OCI-M1 (cell line): ENCODE measurements at places on chromosomes 11 and 22.

- no peak for DNase-seq
These were observed 1.3 kb downstream of the ALG9 start for GRCh38 chr11:111870113-111870512.

DNA sequence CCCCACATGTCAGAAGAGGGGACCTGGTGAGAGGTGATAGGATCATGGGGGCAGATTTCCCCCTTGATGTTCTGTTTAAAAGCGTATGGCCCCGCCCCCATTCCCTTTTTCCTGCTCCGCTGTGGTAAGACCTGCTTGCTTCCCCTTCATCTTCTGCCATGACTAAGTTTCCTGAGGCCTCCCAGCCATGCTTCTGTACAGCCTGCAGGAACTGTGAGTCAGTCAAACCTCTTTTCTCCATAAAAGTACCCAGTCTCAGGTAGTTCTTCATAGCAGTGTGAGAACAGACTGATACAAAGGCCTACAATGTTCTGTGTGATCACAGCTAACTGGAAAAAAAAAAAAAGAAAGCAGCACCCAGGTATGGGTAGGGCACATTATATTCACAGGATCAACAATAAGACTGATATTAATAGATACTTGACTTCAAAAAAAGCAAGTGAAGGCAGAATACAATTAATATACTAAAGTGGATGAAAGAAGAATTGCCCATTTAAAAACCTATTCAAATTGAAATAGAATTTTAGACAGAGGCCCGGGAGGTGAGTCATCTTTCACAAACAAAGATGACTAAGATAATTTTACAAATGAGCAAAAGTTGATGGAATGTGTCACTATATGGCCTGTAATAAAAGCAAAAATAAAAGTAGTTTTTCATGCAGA lies 1.7 kb upstream of the OR52K1 start:
- DNase-seq: no peak

DNA sequence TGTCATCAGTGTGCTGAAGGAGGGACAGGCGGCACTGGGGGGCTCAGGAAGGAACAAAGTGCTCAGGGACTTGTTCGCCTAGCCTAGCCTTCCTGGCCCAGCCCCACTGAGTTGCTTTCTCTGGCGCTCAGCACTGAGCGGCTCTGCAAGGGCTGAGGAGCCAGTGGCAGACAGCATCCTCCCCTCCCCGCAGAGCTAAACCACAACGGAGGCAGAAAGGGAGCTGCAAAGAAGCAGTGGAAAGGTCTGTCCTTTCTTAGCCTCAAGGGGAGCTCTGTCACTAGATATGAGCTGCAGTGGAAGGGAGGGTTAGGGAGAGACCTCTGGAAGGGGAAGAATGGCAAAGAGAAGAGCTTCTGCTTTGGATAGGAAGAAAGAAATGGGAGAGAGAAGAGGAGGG lies 89.7 kb upstream of the PHOX2A start:
- DNase-seq: peak; percentile 100

DNA sequence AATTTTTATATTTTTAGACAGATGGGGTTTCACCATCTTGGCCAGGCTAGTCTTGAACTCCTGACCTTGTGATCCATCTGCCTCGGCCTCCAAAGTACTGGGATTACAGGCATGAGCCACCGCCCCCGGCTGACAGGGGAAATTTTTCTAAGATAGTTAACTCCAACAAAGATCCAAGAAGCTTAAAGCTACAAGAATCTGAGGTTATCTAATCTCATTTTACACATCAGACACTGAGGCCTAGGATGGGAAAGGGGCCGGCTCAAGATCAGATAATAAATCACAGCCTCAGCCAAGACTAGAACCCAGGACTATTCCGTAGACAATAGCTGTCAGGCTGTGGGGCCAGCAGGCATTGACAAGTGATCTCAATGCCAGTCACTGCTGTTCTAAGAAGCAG lies 94.0 kb downstream of the AMBRA1 start:
- DNase-seq: no peak

GRCh38 chr11:68925611-68926010 lies 21.9 kb downstream of the IGHMBP2 start:
- peak; percentile 78 for DNase-seq

GRCh38 chr22:45101515-45102227 lies 62.1 kb upstream of the NUP50 start:
- DNase-seq: peak; percentile 70

DNA sequence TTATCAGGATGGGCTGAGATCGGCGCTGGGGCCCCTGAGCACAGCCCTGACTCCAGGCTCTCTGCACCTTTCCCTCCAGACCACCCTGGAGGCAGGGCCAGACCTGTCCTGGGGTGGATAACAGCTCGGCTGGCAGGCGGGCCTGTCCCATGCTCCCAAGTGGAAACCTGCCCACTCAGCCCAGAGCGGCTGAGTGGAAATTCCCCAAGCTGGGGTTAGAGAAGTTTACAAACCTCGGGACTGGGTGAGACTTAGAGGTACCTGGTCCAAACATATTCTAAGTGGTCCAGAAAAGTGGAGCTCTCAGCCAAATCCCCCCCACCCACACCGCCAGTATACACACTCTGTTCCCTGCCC lies 4.8 kb upstream of the FXYD2 start:
- no peak for DNase-seq

GRCh38 chr11:69664103-69664775 lies 10.9 kb downstream of the LTO1 start:
- no peak for DNase-seq

DNA sequence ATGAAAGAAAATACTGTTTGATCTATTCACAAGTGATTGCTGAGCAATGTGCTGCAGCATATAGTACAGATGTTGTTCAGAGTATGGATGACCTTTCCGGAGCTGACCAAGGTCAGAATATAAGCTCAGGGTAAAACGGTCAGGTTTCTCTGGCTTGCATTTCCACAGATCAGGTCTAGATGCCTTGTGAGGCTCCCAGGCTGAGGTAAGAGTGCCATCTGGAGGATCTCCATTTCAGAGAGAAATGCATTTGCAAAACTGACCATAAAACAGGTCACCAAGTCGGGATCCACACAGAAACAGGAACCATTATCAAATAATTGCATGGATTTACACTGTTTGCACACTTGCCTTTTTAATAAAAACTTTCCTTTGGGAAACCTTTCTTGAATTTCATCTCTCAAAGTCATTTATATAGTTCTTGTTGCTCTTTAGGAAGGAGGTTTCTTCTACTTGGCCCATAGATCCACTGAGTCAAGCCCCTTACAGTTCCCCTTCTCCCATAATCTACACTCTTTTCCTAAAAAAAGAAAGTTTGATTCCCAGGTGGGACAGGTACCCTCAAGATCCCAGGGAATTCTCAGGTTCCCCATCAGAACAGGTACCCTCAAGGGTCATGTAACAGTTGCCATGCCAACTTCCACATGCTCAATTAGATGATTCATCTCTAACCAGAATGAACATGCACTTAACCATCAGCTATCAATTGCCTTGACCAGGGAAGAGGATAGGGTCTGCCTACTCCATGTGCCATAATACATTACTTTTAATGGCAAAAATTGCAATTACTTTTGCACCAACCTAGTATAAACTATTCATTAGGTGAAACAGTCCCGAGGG lies 25.0 kb upstream of the TMPRSS5 start:
- DNase-seq: peak; percentile 87
